ENCODE measurements at places on chromosomes 5 and 9.

DNA sequence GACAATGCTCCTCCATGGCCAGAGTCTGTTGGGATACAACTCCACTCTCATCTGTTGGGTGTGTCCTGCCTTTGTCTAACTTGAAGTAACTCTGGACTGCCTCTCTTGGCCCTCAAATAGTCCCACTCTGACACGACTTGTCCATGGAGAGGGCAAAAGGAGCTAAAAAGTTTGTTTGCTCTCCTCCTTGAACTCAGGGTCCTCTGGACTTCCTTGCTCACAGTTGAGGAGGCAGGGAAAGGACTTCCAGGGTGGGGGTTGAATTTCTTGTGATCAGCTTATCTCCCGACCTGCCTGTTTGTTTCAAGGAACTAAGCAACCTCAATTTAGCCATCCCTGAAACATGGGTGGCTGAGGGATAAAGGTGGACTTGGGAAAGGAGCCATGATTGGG lies 11.7 kb downstream of the DNAJB5 start:
- no peak for DNase-seq

DNA sequence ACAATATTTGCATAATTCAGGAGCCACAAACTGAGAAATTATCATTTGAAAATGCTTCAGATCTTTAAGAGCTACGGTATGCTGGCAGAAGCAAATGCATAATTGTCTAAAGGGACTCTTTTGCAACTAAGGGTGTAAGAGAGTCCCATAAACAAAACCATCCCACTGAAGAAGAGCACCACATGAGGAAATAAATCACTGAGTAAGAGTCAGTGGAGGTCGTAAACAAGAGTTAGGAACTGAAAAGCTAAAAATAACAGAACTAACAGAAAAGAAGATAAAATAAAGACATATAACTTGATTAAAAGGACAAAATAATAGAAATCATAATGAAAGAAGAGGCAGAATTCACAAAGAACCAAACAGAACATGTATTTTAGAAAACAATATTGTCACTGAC lies 3.5 kb upstream of the SMC2 start:
- no peak for DNase-seq

DNA sequence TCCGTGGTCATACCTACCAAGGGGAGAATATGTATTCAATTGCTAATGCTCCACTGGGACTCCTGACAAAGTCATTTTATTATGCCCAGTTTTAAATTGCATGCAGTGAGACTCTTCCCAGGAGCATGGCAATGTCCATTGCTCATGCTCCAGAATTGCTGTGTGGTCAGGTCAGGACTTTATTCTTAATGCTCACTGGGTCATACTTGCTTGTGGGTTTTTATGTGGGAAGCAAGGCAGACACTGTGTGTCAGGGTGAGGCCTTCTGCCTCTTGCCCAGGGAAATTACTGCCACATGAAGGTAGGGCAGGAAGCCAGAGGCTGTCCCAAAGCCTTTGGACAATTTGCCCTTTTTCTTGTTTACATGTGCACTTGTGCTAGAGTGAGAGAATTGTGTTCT lies 164.6 kb upstream of the MEF2C start:
- no peak for DNase-seq

- DNase-seq: no peak
Measured at GRCh38 chr9:114694719-114695269, 12.8 kb upstream of the TEX48 start.

DNA sequence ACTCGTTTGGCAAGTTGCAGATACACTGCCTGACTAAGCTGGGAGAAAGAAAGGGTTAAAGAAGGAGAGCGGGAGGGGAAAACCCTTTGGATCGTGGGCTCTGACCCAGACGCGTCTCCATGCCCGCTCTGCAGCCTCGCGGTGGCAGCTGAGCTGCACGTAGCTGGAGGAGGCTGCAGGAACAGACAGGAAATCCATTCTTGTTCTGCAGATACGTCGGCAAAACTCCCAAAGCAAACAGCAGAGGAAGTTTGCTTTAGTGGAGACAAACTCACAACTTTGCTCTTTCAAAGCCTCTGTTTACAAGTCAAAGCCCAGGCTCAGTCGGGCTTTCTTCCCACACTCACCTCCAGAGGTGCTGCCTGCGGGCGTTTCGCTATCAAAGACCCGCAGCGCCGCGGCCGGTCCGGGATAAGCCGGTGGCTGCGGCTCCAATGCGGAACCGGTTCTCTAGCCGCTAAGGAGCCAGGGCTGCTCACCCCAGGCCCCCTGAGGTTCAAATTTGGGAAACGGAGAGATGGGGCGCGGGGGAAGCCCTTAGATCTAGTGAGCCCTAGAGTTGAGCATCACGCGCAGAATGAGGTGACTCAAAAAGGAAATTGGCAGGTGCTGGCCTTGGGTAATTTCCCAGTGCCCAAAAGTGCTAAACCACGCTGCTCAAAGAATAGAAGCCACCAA lies 60.7 kb downstream of the MAT2B start:
- DNase-seq: peak; percentile 5

DNA sequence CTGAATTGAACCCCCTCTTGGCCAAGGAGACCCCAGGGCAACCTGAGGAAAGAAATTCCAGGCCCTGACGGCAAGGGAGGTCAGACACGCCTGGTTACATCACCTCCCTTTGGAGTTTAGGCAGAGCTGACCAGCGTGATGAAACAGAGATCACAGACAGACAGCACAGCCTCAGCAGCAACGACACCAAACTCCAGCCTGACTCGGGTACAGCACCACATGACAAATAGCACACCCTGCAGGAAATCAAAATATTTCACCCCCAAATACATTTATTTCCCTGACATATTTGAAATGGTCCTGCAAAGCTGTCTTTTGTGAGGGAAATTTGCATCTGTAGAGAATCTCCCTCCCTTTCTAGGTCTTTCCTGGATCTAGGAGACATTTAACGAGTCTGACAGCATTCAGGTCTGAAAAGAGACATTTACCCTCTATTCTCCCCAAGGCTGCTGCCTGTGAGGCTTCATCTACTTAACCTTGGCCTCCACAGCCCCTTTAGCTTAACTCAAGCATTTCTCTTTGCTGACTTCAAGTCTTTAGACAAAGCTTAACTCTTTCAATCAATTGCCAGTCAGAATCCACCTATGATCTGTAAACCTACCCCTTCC lies 2.6 kb downstream of the QSOX2 start:
- no peak for DNase-seq

- DNase-seq: peak; percentile 30
Measured at GRCh38 chr5:154756868-154757813, 2.0 kb downstream of the LARP1 start.

- no peak for DNase-seq
Measured at GRCh38 chr5:78552729-78553342, 95.7 kb downstream of the LHFPL2 start.

- DNase-seq: no peak
Measured at GRCh38 chr5:139391570-139392323, 2.0 kb upstream of the MZB1 start.

GRCh38 chr5:93572608-93573353 lies 8.2 kb downstream of the NR2F1-AS1 start:
- DNase-seq: no peak

GRCh38 chr5:143316844-143317631 lies 86.4 kb downstream of the NR3C1 start:
- no peak for DNase-seq

Data from T-helper 22 cell (primary cell).